NCI-H2171 treated with DMSO at 0.1 percent for 48 hours (cell line): ENCODE measurements at places on chromosomes 12 and 14.

DNA sequence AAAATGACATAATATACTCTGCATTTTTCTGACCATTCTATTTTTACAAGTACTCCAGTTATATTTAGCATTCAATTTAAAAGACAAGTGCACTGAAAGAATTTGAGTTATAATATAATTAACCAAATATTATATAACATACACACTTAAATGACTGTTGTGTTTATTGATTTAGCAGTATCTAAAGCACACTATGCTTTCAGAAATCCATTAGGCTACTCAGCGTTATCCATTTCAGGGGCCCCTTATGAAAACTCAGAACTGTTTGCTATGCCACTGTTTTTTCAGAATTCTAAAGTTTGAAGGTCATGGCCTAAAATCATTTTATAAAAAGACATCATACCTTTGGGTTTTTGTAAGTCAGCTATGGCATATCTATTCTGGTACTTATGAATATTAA is 57.1 kb downstream of the HECTD4 start:
- DNase-seq = no peak

- no peak for DNase-seq
Observed at GRCh38 chr12:53289891-53290290, 5.5 kb upstream of the PFDN5 start.

GRCh38 chr14:92961567-92961855 is 38.6 kb downstream of the CHGA start:
- DNase-seq = no peak

GRCh38 chr12:110004598-110004997 is 5.4 kb downstream of the ANKRD13A start:
- no peak for DNase-seq

- no peak for DNase-seq
Observed at GRCh38 chr12:109920261-109920780, 20.2 kb downstream of the TCHP start.

- DNase-seq = no peak
Observed at GRCh38 chr14:34957771-34958286, 25.0 kb upstream of the SRP54 start.

GRCh38 chr12:42568952-42569915 is 20.3 kb downstream of the PRICKLE1 start:
- DNase-seq = peak; percentile 73

DNA sequence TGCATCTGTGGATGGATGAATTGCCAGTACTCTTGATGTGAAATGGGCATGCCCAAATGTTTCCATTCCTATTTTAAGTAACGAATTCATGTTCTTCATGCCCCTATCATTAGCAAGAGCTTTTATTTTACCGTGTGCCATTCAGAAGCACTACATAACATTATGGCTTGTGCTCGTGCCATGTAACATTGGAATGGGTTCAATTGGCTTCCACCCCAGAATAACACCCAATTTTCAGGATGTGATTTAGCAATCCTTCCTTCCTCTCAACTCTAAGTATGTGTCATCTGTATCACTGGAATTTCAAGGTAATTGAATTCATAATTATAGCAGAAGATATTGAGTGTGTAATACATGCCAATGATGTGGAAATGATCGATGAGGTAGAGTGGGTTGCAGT is 145.8 kb upstream of the TMPO start:
- DNase-seq = no peak

DNA sequence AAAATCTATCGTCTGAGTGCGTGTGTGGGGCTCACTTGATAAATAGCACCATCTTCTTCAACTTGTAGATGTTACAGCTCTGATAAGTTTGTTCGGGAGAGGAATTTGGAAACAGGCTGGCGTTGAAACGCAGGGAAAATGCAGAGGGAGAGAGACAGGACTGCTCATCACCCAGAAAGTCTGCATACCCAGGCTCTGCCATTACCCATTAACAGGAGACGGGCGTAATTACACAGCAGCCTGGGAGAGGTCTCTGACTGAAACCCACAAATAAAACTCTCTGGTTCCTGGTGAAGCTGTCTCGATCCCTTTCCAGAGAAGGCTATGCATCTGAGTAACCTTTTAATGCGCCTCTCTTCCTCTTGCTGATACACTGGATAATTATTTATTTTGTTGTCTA is 547.3 kb downstream of the BCL11B start:
- DNase-seq = no peak

GRCh38 chr12:94979941-94980340 is 23.6 kb downstream of the NDUFA12 start:
- DNase-seq = no peak

DNA sequence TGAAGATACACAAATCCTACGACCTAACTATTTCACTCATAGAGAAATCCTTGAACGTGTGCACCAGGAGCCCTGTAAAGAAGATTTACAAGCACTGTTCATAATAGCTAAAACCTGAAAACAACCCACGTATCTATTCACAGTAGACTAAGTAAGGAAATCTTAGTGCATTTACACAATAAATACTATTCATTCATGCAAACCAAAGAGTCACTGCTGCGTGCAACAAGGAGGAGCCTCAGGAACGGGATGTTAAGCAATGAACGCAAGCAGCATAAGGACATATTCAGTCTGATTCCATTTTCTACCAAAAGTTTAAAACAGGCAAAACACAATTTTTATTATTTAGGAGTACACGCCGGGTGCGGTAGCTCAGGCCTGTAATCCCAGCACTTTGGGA is 176.6 kb downstream of the TTC7B start:
- DNase-seq = no peak

DNA sequence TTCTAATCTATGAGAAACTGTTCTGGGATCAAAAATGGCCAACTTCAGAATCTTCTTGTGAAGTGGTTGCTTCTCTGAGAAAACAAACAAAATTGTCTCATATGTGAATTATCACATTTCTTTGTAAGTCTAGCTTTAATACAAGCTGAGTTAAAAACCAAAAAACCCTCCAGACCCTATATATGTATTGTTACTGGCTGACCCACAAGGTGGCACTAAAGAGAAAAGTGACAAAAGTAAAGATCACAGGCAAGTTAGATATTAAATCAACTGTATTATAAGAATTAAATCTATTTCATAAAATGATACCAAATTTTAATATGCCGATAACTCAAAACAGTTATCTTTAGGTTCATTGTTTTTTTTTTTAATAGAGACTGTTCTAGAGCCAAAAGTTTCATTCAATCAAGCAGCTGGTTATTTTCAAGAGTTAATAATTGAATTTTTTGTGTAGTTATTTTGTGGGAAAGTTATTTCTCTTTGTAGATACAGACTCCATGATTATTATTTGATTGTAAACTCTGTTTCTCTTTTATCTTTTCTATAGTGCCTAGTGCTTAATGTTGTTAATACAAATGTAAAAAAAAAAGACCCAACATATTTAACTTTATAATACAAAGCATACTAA is 7.5 kb upstream of the TRHDE start:
- DNase-seq = peak; percentile 46

GRCh38 chr14:36067428-36068187 is 108.9 kb downstream of the PTCSC3 start:
- DNase-seq = no peak

DNA sequence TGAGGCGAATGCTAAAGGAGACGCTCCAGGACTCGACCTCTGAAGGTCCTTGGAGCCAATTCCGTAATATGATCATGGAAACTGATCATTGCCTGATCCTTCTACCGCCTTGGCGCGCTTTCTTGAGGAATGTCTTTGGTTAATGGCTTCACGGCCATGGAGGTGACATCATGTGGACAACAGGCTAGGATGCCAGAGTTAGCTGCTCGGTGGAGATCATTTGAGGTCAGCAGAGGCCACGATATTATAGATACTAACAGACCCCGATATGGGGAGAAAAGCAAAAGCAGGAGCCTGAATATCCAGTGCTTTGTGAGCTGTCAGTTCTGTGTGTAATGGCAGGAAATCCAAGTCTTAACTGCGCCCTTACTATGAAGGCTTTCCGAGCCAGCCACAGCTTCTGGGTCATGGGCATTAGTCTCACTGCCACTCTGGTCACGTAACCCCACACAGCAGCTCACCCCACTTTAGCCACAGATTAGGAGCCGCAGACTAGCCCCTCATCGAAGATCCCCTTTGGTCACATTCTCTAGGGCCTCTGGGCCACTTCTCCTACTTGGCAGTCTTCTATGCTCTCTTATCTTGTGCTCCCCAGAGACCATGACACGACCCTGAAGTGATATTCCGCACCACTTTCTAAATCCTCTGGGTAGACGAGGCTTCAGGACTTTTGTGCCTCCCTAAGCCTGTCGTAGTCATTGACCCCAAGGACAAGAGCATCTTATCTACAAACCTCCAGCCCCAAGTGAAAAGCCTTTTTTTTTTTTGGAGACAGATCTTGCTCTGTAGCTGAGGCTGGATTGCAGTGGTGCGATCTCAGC is 724 bp upstream of the CS start:
- DNase-seq = no peak

DNA sequence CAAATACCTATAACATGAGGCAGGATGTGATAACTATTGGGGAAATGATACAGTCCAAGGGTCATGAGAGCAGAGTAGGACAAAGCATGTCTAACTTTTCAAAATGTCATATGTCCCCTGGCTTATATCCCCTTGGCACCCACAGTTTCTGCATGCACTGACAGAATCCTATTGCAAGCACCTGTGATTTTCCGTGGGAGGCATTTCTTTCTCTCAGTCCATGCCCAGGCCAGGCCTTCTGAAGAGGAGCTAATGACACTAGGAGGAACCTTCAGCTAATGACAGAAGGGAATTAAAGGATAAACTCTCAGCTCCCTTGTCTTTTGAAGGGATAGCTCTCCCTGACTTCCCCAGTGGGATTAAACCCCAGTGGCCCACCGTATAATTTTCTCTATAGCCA is 249.2 kb downstream of the TTC6 start:
- no peak for DNase-seq

DNA sequence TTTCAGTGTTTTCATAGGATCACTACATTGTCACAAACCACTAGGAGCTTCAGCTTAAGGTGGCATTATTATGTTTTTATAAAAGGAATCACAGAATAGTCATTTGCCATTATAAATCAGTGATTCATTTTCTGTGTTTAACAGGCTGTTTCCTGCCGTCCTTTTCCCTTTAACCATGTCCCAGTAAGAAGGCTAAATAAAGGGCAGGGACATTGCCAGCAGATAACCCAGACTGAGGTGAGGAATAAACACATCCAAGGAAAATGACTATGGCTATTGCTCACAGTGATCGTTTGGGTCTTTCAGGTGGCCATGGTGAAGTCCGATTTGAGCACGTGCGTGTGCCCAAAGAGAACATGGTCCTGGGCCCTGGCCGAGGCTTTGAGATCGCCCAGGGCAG is 17.9 kb upstream of the ALDH2 start:
- DNase-seq = no peak

GRCh38 chr12:66061557-66062289 is 68.8 kb downstream of the LLPH start:
- DNase-seq = no peak

- DNase-seq = no peak
Observed at GRCh38 chr14:29857551-29857950, 70.1 kb downstream of the PRKD1 start.

DNA sequence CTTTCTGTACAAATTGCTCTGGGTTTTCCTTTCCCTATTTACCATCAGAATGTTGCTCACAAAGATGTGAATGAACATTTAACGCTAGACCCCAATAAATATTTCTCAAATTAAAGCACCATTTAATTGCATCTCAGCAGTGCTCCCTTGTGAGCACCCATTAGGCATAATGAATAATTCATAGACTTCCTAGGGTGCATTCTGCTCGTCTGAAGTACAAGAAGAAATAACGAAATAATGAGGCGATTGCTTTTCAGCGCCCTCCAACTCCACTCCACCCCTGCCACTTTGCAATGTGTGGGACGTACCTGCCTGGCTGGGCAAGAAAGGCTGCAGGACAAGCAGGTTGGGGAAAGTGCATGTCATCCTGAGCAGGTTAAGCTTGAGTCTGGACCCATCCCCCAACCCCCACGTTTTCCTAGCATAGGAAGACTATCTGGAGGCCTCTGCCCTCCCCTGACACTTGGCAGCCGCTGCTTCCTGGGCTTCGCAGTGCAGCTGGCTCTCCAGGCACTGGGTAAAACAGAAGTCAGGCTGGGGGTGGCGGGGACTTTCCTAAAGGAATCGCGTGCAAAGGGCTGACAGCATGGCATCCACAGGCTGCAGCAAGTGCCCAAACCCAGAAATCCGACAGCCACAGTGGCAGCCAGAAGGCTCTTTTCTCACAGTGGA is 253.7 kb downstream of the DUSP6 start:
- DNase-seq = peak; percentile 31

DNA sequence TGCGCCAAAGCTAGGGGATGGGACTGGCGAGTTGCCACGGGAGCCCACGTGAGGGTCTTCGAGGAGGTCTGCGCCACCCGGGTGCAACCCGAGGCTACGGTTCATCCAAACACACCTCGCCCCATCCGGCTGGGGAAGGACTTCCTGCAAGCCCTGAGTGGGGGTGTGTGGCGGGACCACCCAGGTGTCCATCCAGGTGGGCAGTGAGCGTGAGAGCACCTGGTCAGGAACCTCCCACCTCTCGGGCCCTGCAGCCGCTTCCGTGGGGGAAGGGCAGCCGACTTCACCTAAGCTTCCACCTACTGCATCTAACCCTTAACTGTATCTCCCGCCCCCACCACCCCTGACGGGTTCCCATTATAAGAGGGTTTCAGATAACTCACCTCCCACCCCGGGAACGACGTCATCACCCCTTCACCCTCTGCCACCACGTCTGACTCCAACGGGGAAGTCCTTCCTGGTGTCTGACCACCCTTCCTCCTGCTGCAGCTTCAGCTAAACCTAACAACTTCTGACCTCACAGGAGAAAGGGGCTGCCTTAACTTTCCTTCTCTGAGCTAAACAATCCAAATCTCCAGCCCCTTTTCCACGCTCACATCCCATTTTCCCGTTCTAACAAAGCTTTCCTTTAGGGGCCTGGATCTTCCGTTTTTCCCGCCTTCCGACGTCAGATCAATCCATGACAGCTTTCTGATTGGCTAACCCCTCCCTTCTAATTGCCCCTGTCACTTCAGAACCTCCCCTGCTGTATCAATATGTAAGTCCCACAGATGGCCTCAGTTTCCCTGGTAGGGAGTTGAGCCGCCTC is 27.4 kb upstream of the SMUG1 start:
- DNase-seq = peak; percentile 70

DNA sequence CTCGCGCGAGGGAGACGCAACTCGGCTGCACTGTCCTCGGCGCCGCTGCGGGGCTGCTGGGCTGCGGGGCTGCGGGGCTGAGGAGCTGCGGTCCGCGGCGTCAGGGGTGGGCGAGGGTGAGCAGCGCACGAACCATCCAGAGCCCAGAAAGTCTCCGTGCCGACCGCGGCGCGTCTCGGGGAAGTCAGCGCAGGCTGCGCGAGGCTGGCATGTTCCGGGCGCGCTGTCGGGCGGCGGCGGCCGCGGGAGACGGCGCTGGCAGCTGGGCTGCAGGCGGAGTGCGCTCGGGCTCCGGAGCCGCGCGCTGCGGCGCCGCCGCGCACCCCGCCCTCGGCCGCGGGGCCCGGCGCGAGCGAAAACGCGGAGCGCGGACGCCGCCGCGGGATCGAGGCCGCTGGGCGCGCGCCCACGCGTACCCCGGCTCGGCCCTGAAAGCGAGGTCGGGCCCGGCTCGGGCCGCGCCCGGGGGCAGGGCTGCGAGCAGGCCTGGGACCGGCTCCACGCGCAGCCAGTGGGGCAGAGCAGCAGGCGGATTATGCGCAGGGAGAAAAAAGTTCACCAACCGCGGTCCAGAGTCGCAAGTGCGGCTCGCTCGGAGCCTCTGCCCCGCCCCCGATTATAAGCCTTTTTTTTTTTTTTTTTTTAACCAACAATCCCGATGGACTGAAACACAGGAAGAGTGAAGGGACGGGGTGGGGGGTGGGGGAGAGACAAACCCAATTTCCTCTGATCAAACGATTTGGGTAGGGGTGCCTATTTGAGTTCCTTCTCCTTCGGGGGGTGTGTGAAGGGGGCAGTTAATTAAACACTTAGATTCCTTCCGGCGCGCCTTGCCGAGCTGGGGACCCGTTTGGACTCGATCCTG is at the start of gene PRICKLE1:
Gene PRICKLE1, minus strand, starts transcription at position 282 of the 865 bp plus-strand sequence. CDS start 117,230 bp downstream, outside the sequence.
- peak; percentile 52 for DNase-seq

- no peak for DNase-seq
Observed at GRCh38 chr12:93902192-93902591, 225.0 kb downstream of the CRADD start.
